Jurkat, Clone E6-1 (cell line): ENCODE measurements at places on chromosomes 7 and 10.

DNA sequence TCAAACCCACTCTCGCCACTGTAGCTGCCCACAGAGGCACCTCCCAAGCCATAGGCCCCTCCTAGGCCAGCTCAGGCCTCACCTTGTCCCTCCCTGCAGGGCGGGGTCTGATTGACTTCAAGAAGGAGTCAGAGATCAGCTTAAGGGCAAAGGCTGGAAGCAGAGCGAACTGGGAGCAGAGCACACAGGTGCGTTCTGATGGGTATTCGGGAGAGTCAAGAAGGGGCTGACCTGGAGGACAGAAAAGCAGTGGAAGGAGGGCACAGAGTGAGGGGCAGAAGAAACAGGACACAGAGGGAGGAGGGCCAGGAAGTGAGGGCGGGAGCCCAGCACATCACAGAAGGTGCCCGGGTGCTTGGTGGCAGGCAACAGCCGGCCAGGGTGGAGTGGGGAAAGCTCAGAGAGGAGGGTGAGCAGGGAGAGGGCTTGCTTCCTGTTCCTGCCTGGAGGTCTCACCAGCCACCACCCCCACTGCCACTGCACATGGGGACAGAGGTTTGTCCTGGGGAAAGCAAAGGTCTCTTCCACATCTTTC is at the start of gene AOC1:
AOC1 (plus strand) TSS at position 147 of the 535 bp plus-strand sequence. CDS start 3,954 bp downstream, outside the sequence.
- DNase-seq: no peak

DNA sequence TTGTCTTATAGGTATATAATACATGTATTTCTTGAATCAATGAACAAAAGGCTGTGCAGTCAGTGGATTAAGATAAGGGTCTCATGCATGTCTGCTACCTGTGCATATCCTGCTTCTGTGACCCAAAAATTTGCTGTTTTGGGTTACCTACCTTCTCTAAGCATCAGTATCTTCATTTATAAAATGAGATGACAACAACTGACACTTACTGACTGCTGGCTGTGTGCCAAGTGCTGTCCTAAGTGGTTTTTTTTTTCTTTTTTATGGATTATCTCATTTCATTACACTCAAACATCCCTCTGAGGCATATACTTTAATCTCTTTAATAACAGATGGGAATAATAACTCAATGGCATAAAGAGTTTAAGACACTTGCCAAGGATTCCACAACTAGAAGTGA is 2.1 kb downstream of the PDK4 start:
- DNase-seq: no peak

GRCh38 chr7:74093671-74094223 is 10.1 kb downstream of the LIMK1 start:
- no peak for DNase-seq

- DNase-seq: peak; percentile 6
These were observed 179.4 kb downstream of the PIP4K2A start for GRCh38 chr10:22534849-22535604.

- DNase-seq: no peak
These were observed 58.3 kb downstream of the MINDY4 start for GRCh38 chr7:30829471-30829870.

GRCh38 chr7:20200971-20201370 is 16.2 kb downstream of the MACC1 start:
- DNase-seq: no peak

DNA sequence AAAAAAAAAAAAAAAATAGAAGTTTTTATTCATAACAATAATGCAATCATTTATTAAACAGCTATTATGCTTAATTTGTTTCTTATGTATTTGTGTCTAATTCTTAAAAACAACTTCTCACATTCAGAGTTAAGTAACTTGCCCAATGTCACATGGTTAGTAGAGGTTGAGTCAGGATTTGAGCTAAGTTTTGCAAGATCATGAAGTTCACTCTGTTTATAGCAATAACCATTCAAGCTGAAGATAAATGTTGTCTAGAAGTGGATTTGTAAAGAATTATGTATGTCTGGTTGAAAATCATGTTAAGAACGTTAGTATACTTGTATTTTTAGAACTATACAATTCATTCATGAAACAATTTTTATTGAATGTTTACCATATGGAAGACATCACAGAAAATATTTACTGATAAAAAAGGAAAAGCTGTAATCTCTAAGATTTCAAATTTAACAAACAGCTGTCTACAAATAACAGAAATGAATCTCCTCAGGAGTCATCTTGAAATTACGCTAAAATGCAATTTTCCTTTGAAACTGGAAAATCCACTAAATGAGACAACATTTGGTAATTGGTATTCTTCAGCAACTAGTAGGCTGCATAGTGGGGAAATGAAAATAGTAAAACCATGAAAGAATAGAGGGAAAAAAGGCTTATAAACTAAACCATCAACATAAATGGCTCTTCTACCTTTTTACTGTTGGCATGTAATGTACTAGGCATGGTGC is 70.5 kb upstream of the AHR start:
- DNase-seq: no peak

DNA sequence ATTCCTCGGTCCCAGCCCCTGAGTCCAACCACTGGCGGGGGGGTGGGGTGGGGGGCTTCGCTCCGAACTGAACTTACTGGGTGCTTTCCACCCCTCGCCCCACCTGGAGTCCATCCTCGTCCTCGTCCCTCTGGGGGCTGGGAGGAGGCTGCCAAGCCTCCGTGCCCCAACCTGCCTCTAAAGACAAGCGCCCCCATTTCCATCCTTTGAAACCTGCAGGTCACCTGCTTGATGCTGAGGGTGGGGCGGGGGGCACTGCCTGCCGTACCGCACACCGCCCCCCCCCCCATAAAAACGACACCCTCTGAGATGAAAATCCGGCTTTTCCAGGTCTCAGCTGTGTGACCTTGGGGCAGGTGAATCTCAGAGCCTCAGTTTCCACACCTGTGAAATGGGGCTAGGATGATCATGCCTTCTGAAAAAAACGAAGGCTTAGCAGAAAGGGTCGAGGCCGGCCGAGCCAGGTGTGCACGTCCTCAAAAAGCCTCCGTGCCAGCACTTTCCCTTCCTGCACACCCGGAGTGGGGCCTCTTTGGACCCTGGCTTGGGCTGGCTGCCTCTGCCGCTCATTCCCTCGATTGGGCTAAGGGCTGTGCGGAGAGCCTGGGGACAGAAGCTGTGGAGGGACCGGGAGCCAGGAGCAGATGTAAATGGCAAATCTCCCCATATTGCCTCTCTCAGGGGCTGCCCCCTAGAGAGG is 967 bp downstream of the ELFN1 start:
- DNase-seq: no peak

DNA sequence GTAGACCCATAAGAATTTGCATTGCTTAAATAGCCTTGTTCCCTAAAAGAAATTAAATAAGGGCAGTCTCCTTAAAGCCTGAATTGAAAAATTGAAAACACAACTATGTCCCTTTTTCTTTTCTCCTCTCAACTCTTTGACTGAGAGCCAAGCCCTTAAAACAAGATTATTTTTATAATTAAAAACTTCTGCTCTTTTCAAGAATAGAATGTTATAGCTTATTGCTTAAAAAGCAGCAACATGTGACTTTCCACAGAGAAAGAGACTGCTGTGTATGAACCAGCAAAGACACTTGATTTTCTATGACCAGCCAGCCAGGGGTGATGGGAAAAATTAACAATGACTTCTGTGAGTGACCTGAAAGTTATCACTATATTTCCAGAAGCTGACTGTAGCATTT is 295.2 kb upstream of the CELF2 start:
- DNase-seq: no peak

DNA sequence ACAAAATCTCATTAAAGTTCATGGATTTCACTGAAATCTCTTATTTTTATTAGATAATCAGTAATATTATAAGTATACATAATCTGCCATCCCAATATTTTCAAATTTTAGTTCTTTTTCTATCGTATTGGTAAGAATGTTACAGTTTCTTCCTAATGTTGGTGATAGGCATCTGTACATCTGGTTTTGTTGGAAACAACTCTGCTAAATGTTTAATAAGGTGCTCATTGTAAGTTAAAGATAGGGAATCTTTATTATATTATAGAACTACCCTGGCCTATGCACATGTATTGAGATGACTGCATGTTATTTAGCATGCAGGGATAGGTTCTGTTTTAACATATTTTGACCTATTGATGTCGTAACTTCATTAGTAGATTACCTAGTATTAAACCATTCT is 188.6 kb upstream of the PRPS1L1 start:
- DNase-seq: no peak
